Stimulated activated CD4-positive, alpha-beta T cell treated with anti-CD3 and anti-CD28 coated beads, Interleukin-15, amount 100 ng/mL, for 24 hours (primary cell): ENCODE measurements at places on chromosomes 12 and 14.

- DNase-seq = no peak
Observed at GRCh38 chr12:49892084-49892731, 11.5 kb downstream of the FAIM2 start.

- no peak for DNase-seq
Observed at GRCh38 chr14:99880651-99881420, 87.6 kb downstream of the EML1 start.

- DNase-seq = no peak
Observed at GRCh38 chr14:79581912-79582576, 629.3 kb downstream of the DIO2 start.

DNA sequence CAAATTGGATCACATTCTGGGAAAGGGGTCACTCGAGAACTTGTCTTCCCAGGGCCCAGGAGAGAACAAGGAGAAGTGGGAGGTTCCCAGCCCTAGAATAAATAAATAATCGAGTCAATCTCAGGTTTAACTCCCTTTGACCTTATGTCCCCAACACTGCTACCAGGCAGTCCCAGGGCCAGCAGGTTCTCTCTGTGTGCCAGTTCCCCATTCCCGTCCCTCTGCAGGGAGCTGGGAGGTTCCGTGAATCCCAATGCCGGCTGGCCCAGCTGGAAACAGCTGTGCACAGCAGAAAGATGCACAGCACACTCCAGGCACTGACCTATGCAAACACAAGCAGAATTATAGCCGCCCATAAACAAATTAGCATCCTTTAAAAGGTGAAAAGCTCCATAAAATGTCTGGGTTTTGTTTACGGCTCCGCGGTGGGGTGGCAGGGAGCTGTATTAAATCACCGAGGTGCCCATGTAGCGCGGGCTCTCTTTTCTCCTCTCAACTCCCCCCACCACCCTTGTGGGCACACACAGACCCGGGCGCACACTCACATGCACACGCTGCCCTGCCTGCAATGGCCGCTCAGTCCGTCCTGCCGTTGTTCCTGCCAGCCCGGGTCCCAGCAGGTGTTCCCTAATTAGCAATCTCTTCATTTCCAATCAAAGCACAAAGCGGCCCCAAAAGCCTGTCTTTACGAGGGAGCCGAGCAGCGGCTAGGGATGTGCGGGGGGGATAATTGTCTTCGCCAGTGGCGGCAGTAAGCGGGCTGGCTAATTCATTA, 46.6 kb upstream of the ESRRB start:
- no peak for DNase-seq

- DNase-seq = peak; percentile 32
Observed at GRCh38 chr12:132554845-132555630, 55.3 kb downstream of the LRCOL1 start.

- no peak for DNase-seq
Observed at GRCh38 chr14:70776197-70776596, 33.1 kb downstream of the MAP3K9 start.

- DNase-seq = no peak
Observed at GRCh38 chr12:115443351-115443938, 759.5 kb upstream of the TBX3 start.
